ENCODE measurements at places on chromosomes 4 and X. TPM values are rescaled to one million over a fixed set of nuclear protein-coding genes. Genes with fewer than 3 reads are reported as not detected.
A peak's percentile ranks its signal among the peaks of the same experiment; 100 is the strongest.

DNA sequence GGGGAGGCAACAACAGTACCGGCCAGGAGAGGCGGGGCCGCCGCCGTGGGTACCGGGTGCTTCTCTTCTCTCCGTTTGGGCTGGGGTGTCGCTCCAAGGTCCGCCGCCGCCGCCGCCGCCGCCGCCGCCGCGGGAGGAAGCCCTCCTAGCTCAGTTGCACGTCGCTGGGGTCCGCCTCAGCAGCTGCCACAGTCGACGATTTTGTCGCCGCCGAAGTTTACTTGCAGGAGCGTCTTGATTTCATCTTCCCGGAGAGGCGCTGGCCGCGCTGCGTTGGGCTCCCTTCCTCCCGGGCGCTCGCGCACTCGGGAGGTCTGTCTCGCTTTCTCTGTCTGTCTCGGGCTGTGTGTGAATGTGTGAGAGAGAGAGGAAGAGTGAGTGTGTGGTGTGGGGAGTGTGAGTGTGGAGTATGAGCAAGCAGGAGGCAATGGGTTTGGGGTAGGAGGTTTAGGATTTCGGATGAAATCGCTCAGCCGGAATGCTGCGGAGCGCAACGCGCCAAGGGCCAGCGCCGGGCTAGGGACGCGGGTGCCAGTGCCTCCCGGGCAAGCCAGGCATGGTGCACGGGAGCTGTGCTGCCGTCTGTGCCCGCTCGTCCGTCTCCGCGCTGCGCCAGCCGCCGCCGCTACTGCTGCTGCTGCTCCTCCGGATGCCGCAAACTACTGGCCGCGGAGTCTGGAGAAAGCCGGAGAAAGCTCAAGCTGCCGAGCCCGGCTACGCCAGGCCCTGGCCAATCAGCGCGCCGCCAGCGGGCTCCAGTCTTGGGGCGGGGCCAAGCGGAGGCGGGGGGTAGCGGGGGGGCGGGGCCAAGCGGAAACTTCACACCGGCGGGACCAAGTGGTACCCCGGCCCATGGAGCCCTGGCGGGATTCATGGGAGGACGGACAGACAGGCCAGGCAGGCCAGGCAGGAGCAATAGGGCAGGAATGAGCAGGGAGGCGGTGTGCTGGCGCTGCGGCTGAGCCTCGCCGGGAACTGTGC is at the start of gene PCDH19:
TSS of gene PCDH19 (minus strand) at position 664 of the 981 bp plus-strand sequence. CDS start 1,676 bp downstream, outside the sequence.
- no peaks in the 10 kb centered on the region for H3K36me3 ChIP-seq
- H3K27me3 ChIP-seq = peaks cover 30% of the 10 kb centered on the region
- DNase-seq = peak; percentile 87

- H3K27me3 ChIP-seq = no peaks in the 10 kb centered on the region
- H3K4me3 ChIP-seq = no peak overlapping the region
- H3K4me1 ChIP-seq = no peaks in the 10 kb centered on the region
- DNase-seq = no peak
- H3K27ac ChIP-seq = no peak overlapping the region
Measured at GRCh38 chr4:85058551-85058950, 92.1 kb upstream of the WDFY3 start.

MAGEA12 gene
- not detected for total RNA-seq

SLC7A11 gene
- total RNA-seq = 1.5 TPM

GRCh38 chr4:8221476-8221875 is 22.4 kb downstream of the SH3TC1 start:
- peaks cover 70% of the 10 kb centered on the region for H3K36me3 ChIP-seq
- H3K4me1 ChIP-seq = peaks cover 7% of the 10 kb centered on the region
- no peaks in the 10 kb centered on the region for H3K27me3 ChIP-seq
- no peak for DNase-seq
- peak overlapping the region; percentile 74 for H3K27ac ChIP-seq
- no peak overlapping the region for H3K4me3 ChIP-seq

- H3K27me3 ChIP-seq = no peaks in the 10 kb centered on the region
- H3K4me1 ChIP-seq = no peaks in the 10 kb centered on the region
- H3K27ac ChIP-seq = no peak overlapping the region
Measured at GRCh38 chr4:85005865-85006377, 39.4 kb upstream of the WDFY3 start.

Data from upper lobe of left lung (tissue), 6 donors.